ENCODE measurements at places on chromosomes 3 and 15.

GRCh38 chr3:54827776-54828175 lies 100.1 kb downstream of the LRTM1 start:
- H3K4me1 ChIP-seq = no peaks in the 10 kb centered on the region
- DNase-seq = no peak
- no peak overlapping the region for H3K4me3 ChIP-seq
- no peak overlapping the region for H3K27ac ChIP-seq

DNA sequence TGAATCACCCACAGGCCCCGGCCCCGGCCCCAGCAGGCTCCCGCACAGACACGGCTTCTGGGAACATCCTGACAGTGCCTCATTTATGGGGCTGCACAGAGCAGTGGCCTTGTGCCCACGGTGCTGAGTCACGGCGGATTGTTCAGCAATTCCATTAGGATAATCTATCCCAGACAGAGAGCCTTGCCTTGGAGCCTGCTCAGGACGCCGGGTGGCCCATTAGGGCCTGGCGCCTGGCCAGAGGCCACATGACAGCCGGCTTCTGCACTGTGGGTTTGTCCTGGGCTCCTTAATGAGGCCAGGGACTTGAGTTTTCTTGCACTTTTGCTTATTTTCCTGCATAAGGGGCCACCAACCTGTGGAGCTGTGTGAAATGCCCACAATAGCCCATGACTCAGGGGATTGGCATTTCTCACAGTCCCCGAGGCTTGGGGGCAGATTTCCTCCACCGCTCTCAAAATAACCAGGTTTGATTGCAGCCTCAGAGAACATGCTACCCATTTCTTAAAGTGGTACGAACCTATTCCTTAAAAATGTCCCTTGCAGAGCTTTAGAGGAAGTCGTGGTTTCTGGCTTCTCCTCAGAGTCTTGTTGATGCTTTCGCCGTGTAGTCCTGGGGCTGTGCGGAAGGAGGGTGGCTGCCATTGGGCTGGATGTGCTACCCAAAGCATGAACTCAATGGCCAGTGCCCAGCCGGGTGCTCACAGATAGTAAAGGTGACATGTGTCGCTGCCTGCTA lies 19.0 kb downstream of the SYNM start:
- H3K4me1 ChIP-seq = peaks cover 38% of the 10 kb centered on the region
- peak overlapping the region; percentile 92 for H3K27ac ChIP-seq
- DNase-seq = no peak
- no peaks in the 10 kb centered on the region for H3K27me3 ChIP-seq

- no peak overlapping the region for H3K4me3 ChIP-seq
- H3K36me3 ChIP-seq = no peaks in the 10 kb centered on the region
- H3K4me1 ChIP-seq = no peaks in the 10 kb centered on the region
- no peak for DNase-seq
Measured at GRCh38 chr3:63089751-63090132, 188.4 kb upstream of the SYNPR start.

GRCh38 chr3:66353530-66353929 lies 132.7 kb downstream of the SLC25A26 start:
- H3K4me3 ChIP-seq = no peak overlapping the region
- H3K27me3 ChIP-seq = no peaks in the 10 kb centered on the region
- DNase-seq = no peak
- no peak overlapping the region for H3K27ac ChIP-seq
- H3K4me1 ChIP-seq = no peaks in the 10 kb centered on the region

- H3K4me3 ChIP-seq = no peak overlapping the region
- no peak overlapping the region for H3K27ac ChIP-seq
- H3K4me1 ChIP-seq = no peaks in the 10 kb centered on the region
- H3K36me3 ChIP-seq = no peaks in the 10 kb centered on the region
Measured at GRCh38 chr3:78734048-78734637, 1033.7 kb downstream of the ROBO1 start.

DNA sequence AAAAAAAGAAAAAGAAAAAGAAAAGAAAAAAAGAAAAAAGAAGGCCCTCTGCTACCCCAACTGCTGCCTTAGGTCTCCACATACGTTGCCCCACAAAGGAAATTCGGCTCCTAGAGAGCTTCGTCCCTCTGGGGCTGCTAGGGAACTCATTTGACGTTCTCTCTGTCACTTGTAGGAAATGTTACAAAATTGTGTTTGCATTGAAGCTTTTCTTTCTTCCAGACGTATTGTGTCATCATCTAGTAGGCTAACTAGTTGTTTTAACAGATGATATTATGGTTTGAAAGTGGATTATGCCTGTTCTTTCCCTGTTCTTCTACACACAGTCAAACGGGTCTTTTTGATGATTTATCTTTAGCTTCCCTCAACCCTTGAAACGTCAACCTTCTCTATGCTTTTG lies 125.3 kb downstream of the BDH1 start:
- H3K4me1 ChIP-seq = no peaks in the 10 kb centered on the region
- no peak overlapping the region for H3K4me3 ChIP-seq
- peaks cover 21% of the 10 kb centered on the region for H3K27me3 ChIP-seq
- H3K36me3 ChIP-seq = no peaks in the 10 kb centered on the region
- no peak overlapping the region for H3K27ac ChIP-seq

- H3K4me3 ChIP-seq = no peak overlapping the region
- no peaks in the 10 kb centered on the region for H3K27me3 ChIP-seq
- no peak for DNase-seq
- H3K36me3 ChIP-seq = no peaks in the 10 kb centered on the region
- 0 out of 2 replicates have a peak, but pooled peaks cover 3% of the 10 kb centered on the region for H3K4me1 ChIP-seq
Measured at GRCh38 chr15:101426761-101427333, 62.7 kb downstream of the PCSK6 start.

- H3K27ac ChIP-seq = no peak overlapping the region
- no peak overlapping the region for H3K4me3 ChIP-seq
- DNase-seq = no peak
- H3K27me3 ChIP-seq = no peaks in the 10 kb centered on the region
Measured at GRCh38 chr15:76184650-76185035, 124.9 kb downstream of the TMEM266 start.

- H3K4me1 ChIP-seq = no peaks in the 10 kb centered on the region
- no peaks in the 10 kb centered on the region for H3K36me3 ChIP-seq
- no peak overlapping the region for H3K27ac ChIP-seq
Measured at GRCh38 chr15:94677202-94677790, 445.9 kb downstream of the MCTP2 start.

- H3K36me3 ChIP-seq = no peaks in the 10 kb centered on the region
- H3K4me1 ChIP-seq = no peaks in the 10 kb centered on the region
- H3K27me3 ChIP-seq = no peaks in the 10 kb centered on the region
Measured at GRCh38 chr3:58848826-58849225, 182.3 kb upstream of the FAM3D start.

GRCh38 chr3:195245531-195245951 lies 25.4 kb downstream of the XXYLT1 start:
- no peak overlapping the region for H3K4me3 ChIP-seq
- no peak for DNase-seq
- H3K27me3 ChIP-seq = no peaks in the 10 kb centered on the region

DNA sequence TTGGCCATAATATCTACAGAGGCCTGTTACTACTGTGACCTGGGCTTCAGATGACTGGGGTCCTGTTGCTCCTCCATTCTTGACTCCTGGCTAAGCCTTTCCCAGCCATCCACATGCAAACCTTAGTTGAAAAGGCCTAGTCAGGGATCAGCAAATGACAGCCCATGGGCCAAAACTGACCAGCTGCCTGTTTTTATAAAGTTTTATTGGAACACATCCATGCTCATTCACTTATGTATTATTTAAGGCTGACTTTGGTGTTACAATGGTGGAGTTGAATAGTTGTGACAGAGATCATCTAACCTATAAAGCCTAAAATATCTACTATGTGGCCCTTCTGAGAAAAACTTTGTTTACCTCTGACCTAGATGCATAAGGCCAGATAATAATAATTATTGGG lies 16.8 kb upstream of the SLC4A7 start:
- peaks cover 14% of the 10 kb centered on the region for H3K4me1 ChIP-seq
- H3K36me3 ChIP-seq = no peaks in the 10 kb centered on the region
- peak overlapping the region; percentile 39 for H3K27ac ChIP-seq
- no peak for DNase-seq
- no peak overlapping the region for H3K4me3 ChIP-seq
- H3K27me3 ChIP-seq = no peaks in the 10 kb centered on the region

- no peak overlapping the region for H3K27ac ChIP-seq
- DNase-seq = peak; percentile 46
Measured at GRCh38 chr3:33372218-33373081, 67.8 kb downstream of the UBP1 start.

DNA sequence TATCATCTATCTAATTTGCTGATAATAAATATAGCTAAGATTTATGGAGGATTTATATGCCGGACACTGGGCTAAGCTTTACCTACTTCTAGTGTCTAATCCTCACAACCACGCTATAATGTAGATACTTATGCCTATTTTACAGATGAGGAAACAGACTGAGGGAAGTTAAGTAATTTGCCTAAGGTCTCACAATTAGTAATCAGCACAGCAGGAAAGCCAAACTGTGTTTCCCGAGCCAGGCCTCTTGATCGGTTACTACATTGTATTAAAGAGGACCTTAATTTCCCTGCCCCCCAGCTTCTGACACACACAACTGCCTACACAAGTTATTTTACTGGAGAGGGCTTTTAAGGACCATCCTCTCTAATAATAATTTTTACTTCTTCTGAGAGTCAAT lies 40.9 kb downstream of the ONECUT1 start:
- H3K4me3 ChIP-seq = no peak overlapping the region
- H3K4me1 ChIP-seq = no peaks in the 10 kb centered on the region
- H3K27me3 ChIP-seq = peaks cover 6% of the 10 kb centered on the region
- no peak overlapping the region for H3K27ac ChIP-seq

DNA sequence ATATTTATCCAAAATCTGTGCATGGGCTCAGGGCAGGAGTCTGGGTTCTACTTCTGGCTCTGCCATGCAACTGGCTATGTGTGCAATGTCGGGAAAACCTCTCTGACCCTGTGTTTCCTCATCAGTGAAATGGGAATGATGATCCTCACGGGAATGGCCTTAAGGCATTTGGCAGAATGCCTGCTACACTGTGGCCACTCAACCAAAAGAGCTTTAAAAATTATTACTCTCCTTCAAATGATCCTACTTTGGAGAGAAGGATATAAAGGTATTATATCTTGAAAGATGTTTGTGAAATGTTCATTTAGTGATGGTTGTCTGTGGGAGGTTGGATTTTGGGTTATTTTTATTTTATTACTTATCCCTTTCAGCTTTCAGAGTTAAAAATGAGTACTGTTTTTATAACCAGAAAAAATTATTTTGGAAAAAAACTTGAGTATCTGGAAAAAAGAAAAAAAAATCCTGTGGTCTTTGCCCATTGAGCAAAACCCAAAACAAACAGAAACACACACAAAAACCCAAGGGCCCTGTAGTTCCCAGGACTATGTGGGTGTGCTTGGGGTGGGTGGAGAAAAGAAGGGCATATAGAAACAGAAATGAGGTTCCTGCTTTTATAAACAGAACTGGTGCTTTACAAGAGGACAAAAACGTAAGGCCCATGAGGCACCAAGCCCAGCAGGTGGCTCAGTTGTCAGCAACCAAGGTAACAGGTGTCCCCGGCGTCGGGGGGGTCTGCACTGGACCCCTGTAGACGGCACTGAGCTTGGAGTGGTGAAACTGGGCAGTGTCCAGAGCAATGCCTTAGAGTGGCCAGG lies 22.0 kb downstream of the RGMA start:
- no peak overlapping the region for H3K4me3 ChIP-seq
- peaks cover 5% of the 10 kb centered on the region for H3K4me1 ChIP-seq
- peaks cover 12% of the 10 kb centered on the region for H3K27me3 ChIP-seq
- H3K36me3 ChIP-seq = no peaks in the 10 kb centered on the region
- no peak overlapping the region for H3K27ac ChIP-seq

- H3K36me3 ChIP-seq = no peaks in the 10 kb centered on the region
- no peak overlapping the region for H3K27ac ChIP-seq
- H3K27me3 ChIP-seq = no peaks in the 10 kb centered on the region
Measured at GRCh38 chr3:16247282-16248061, 17.3 kb downstream of the DPH3 start.

GRCh38 chr3:10546820-10547263 lies 41.5 kb upstream of the ATP2B2 start:
- H3K27me3 ChIP-seq = no peaks in the 10 kb centered on the region
- no peak overlapping the region for H3K27ac ChIP-seq
- no peak for DNase-seq
- peaks cover 5% of the 10 kb centered on the region for H3K4me1 ChIP-seq

DNA sequence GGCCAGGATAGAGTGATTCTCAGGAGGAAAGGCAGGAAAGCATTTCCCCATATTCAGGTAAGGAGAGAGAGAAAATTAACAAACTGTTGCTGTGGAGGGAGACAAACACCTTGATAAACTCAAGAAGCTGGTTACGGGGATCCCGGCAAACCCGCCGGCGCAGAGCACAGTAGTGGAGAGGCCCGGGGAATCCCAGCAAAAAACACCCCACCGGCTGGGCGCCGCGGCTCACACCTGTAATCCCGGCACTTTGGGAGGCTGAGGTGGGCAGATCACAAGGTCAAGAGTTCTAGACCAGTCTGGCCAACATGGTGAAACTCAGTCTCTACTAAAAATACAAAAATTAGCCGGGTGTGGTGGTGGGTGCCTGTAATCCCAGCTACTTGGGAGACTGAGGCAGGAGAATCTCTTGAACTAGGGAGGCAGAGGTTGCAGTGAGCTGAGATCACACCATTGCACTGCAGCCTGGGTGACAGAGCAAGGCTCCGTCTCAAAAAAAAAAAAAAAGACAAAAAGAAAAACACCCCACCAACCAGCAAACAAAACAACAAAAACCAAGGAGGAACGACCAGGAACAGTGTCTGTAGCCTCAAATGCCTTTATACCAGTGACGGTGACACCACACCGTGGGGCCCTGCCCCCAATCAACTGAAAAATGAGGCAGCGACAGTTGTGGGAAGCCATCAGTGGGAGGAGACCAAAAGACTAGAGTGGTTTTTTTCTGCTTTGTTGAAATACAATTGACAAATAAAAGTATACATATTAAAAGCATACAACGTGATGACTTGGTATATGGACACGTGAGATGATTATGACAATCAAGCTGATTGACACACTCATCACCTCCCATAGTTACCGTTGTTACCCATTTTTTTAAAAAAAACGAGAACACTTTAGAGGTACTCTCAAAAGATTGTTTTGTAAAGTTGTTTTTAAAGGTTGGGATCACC lies 40.2 kb upstream of the IDH2 start:
- no peak for DNase-seq
- no peaks in the 10 kb centered on the region for H3K27me3 ChIP-seq
- no peak overlapping the region for H3K4me3 ChIP-seq

Data from Panc1 (cell line).